Fibroblast of villous mesenchyme (primary cell): ENCODE measurements at places on chromosomes 4 and X. TPM values are rescaled to one million over a fixed set of nuclear protein-coding genes. Genes with fewer than 3 reads are reported as not detected.

WWC2 gene
- 42.2 and 100 TPM in 2 replicates for total RNA-seq

RBM10 gene
- total RNA-seq, result 39.6 and 49.2 TPM in 2 replicates

UPF3B gene
- total RNA-seq, result 1.3 and 1.7 TPM in 2 replicates

LINC00632 gene
- total RNA-seq, result 5.2 and 7.4 TPM in 2 replicates

GPR119 gene
- not detected in 2 replicates for total RNA-seq

CENPVL2 gene
- not detected in 2 replicates for total RNA-seq

ATP2B3 gene
- total RNA-seq, result not detected in 2 replicates

TBX22 gene
- not detected in 2 replicates for total RNA-seq

SPANXB1 gene
- not detected in 2 replicates for total RNA-seq

SORCS2 gene
- total RNA-seq, result under 0.01 TPM in 2 replicates

MCTS1 gene
- 37.4 and 47.1 TPM in 2 replicates for total RNA-seq

GABRQ gene
- under 0.01 TPM in 1 of 2 replicates, not detected in the other for total RNA-seq

TLR2 gene
- total RNA-seq, result under 0.01 and 0.32 TPM in 2 replicates

FAM47A gene
- not detected in 2 replicates for total RNA-seq

TCEAL2 gene
- not detected in 2 replicates for total RNA-seq

COL4A6 gene
- 0.32 and 1.7 TPM in 2 replicates for total RNA-seq

SPATA4 gene
- 0.97 TPM in 1 of 2 replicates, not detected in the other for total RNA-seq

PRDM8 gene
- 7.3 and 7.7 TPM in 2 replicates for total RNA-seq

RS1 gene
- total RNA-seq, result not detected in 2 replicates

GAGE1 gene
- not detected in 2 replicates for total RNA-seq

HS3ST1 gene
- not detected in 2 replicates for total RNA-seq

CA5B gene
- total RNA-seq, result 9.0 and 15.5 TPM in 2 replicates

GSPT2 gene
- 4.5 and 7.8 TPM in 2 replicates for total RNA-seq

PRR32 gene
- total RNA-seq, result not detected in 2 replicates

SPANXN3 gene
- total RNA-seq, result not detected in 2 replicates

ARHGEF38 gene
- not detected in 2 replicates for total RNA-seq

RHOXF1 gene
- not detected in 2 replicates for total RNA-seq

HELT gene
- total RNA-seq, result not detected in 2 replicates

DCLK2 gene
- 13.0 and 24.2 TPM in 2 replicates for total RNA-seq

IRAK1 gene
- 62.6 and 102 TPM in 2 replicates for total RNA-seq

SPANXC gene
- not detected in 2 replicates for total RNA-seq

LEF1 gene
- total RNA-seq, result under 0.01 and 1.6 TPM in 2 replicates

XAGE1A gene
- 0.32 TPM in 1 of 2 replicates, not detected in the other for total RNA-seq

ZNF81 gene
- total RNA-seq, result 6.8 and 9.1 TPM in 2 replicates
